Activated naive CD8-positive, alpha-beta T cell treated with anti-CD3 and anti-CD28 coated beads, Interleukin-2, amount 50 U/mL, for 24 hours (primary cell): ENCODE measurements at places on chromosomes 13 and 19.

DNA sequence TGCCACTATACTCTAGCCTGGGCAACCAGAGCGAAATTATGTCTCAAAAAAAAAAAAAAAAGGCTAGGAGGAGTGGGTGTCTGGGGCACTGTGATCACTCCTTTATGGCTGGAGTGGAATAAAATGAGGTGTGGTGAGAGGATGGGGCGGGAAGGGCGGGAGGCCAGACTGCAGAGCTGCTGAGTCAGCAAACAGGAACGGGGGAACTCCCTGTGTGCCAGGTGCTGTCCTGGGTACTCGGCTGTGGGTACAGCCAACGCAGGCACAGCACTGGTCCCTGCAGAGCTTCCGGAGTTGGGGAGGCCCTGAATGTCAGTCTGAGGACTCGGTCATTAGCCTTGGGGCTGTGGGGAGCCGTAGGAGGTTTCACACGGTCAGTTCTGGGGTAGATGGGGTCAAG is 5.7 kb downstream of the PRPF31 start:
- DNase-seq, result no peak

GRCh38 chr13:40878321-40878720 is 88.9 kb downstream of the SLC25A15 start:
- no peak for DNase-seq

- DNase-seq, result no peak
Measured at GRCh38 chr19:46985542-46986415, 33.9 kb upstream of the NPAS1 start.

DNA sequence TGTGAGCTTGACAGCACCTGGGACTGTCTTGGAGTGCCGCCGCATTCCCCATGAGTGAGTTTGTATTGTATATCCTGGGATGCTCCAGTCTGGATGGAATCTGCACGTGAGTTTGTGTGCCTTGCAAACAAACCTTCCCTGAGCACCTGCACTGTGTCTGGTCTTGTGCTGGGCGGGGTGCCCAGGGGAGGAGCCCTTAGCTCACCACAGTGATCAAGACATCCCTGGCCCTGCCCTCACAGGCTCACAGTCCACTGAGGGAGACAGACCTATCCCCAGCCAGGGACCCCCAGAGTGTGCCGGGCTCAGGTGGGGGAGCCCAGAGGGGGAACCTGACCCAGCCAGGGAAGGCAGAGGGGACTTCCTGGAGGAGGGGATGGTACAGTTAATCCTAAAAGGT is 1.7 kb upstream of the BCAM start:
- DNase-seq, result no peak

DNA sequence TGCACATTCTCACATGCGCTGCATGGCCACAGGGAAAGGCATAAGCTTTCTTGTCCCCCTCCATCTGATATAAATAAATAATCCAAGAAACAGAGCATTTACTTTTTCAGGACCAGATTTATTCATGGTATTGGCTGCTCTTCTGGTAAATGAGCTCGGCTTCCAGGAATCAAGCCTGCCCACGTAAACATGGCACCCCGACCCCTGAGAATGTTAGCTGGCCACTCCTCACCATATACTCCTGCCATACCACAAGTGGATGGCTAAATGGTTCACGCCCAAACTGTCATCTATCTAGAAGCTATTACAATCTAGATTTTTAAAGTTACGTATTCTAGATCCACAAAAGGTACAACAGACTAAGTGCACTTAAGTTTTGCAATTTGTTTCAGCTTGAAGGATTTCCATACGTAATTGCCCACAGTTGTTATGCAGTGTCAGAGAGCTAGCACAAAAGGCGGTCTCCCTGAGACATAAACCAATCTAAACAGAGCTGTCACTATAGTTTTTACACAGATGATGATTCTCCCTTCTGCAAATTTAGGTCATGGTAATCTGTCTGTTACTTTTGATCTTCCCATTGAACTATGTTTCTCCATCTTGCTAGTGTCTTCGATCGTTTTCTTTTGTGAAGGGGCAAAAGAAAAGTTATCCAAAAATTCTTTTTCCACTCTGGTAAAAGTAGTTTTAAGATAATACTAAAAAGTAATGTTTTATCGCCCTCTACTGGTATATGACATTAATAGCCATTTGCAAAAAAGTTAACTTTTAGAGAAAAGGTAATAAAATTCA is 16.2 kb upstream of the FOXO1 start:
- no peak for DNase-seq
